Caco-2 (cell line): ENCODE measurements at places on chromosomes 7 and 10. TPM values are rescaled to one million over a fixed set of nuclear protein-coding genes. Genes with fewer than 3 reads are reported as not detected.
A peak's percentile ranks its signal among the peaks of the same experiment; 100 is the strongest.

- no peak for DNase-seq
Measured at GRCh38 chr7:125279961-125280360, 350.3 kb upstream of the POT1 start.

DNA sequence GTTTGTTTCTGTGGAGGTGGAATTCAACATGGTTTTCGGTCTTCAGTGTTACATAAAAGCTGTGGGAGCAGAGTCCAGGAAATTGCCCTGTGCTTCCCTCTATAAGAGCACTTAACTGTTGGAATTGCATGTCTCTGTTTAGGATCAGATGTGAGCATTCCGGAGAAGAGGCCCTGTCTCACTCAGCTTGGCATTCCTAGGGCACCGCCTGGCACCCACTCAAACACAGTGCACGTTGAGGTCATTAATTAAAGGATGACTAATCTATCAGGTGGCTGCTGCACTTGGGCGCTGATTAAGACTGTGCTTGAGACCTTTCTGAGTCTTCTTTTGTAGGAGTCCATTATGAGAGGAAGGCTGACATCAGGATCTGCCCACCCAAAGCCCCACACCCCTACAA, 82.8 kb upstream of the VIPR2 start:
- DNase-seq = no peak

DNA sequence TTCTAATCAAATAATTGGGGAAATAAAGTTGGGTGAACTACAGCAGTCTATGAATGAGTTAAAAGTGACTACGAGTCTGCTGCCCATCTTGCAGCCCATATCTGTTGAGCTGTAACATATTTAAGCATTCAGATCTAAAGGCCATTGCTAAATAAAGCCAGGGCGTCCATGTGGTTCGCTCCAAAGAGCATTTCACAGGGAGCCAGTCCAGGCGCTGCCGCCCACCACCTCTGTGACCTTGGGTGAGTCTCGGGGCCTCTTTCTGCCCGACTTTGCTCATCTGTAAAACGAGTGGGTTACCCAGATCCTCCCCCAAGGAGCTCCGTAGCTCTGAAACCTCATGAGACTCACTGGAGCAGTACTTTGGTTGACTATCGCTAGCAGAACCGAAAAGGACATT, 223.1 kb downstream of the CUX1 start:
- no peak for DNase-seq

GRCh38 chr10:9253121-9253520, 1198.6 kb downstream of the GATA3 start:
- no peak for DNase-seq

- peak; percentile 4 for DNase-seq
Measured at GRCh38 chr10:132018446-132018845, 36.7 kb upstream of the BNIP3 start.

DNA sequence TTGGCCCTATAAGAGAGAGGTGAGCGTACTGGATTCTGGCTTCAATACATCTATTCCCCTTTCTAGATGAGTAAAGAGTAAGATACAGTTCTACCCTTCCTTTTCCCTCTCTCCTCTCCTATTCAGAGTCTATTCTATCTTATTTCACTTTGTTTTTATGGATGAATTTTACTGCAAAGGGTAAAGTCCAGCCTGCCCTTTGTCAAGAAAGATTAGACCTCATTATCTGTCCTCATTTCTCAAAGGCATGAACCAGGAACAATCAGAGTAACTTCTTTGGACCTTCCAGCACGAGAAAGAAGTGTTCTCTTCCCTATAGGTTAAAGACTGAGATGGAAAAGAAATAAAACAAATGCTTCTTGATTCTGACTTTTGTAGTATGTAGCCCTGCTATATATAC, 239.0 kb downstream of the PRKG1 start:
- DNase-seq = no peak

- no peak for DNase-seq
Measured at GRCh38 chr7:66696774-66697191, 43.8 kb upstream of the RABGEF1 start.

GRCh38 chr10:34046506-34047034, 712.1 kb upstream of the NRP1 start:
- no peak for DNase-seq

DNA sequence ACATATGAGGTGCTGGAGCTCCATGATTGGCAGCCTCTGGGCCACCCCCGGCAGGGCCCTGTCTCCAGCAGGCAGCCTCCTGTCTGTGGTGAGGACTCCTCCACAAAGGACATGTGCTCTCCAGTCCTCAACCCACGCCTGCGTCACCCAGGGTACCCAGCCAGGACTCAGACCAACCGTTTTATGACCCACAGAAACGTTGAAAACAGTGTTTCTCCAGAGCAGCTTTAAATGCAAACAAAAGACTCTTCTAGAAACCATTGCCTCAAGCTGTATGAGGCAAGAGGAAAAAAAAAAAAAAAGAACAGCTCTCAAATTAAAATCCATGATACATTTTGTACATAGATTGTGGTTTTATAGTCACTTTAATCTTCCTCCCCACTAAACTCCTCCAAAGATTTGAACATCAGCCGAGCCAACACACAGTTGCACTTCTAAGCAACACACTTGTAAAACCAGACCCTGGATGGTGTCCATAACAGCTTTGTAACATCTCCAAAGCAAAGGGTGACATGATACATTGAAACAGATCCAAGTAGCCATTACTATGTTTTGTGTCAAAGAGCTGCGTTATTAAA, 175.0 kb upstream of the LYZL2 start:
- DNase-seq = no peak

Gene CACNB2
- 0.98 and 1.8 TPM in 2 replicates for total RNA-seq

Gene AOAH
- not detected in 2 replicates for total RNA-seq

Gene COPG2
- 12.7 and 13.9 TPM in 2 replicates for total RNA-seq
